ENCODE measurements at places on chromosomes 1 and 21.

- DNase-seq, result no peak
Measured at GRCh38 chr1:229209816-229210215, 61.1 kb upstream of the RAB4A start.

DNA sequence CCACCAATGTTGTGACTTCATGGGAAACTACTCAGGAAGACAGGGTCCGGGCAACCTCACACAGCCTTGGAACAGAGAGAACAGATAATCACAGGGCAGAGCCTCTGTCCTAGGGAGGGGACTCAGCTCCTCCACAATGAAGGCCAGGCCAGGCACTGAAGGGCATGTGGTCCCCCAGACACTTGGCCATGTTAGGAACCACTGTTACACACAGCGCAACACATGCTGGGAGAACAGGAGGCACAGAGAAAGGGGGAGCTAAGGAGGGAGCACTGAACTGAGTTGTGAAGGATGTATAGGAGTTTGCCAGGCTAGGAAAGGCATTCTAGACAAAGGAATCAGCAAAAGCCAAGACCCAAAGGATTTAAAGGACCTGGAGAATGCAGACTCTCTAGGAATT lies 127.6 kb downstream of the DMRTB1 start:
- no peak for DNase-seq

GRCh38 chr1:84876353-84876752 lies 16.7 kb downstream of the LPAR3 start:
- DNase-seq, result no peak

DNA sequence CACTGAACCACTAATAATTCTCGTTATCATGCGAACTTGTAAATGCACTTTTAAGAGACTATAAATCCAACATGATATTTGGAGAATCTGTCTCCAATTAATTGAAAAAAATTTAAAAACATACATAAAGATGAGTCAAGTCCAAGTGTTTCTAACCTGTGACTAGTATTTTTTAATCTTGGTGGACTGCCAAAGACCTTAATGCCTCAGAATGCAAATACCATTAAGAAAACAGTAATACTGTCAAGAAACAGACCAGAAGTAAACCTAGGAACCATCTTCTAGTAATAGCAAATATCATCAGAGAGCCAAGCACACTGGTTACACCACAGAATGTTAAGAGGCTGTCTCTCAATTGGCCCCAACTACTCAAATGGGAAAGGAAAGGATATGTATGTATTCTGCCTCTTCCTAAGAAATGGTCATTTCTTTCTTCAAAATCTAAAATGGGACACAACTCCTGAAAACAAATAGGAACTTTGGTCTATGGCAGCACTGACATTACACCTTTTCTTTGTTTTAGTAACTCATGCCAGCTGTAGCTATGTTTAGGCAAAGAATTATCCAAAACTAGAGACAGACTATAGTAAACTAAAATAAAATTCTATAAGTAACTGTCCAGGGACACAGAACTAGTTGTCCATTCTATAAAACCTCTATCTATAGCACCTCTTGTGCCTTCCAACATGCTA lies 15.8 kb downstream of the SCYL3 start:
- no peak for DNase-seq

DNA sequence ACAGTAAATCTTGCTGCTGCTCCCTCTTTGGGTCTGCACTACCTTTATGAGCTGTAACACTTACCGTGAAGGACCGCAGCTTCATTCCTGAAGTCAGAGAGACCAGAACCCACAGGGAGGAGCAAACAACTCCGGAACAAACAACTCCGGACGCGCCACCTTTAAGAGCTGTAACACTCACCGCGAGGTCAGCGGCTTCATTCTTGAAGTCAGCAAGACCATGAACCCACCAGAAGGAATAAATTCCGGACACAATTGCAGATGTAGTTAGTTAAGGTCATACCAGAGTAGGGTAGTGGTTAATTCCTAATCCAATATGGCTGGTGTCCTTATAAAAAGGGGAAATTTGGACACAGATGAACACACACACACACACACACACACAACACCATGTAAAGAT lies 37.7 kb downstream of the VTCN1 start:
- DNase-seq, result no peak

DNA sequence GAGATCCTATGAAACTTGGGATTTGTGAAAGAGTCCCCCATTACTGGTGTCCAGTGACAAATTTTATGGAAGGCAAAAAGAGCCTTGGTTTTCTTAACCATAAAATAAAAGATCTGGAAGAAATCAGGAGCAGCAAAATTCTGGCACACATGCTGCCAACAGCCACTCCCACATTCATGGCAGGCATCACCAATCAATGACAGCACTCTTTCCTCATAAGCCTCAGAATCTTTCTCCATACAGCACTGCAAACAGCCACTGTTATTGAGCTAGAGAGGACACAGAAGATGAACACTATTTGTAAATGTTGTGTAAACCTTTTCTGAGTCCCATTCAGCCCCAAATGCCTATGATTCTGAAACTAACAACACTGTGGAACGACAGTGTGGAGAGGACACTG lies 162.2 kb downstream of the RRAGC start:
- no peak for DNase-seq

GRCh38 chr1:213751064-213751397 lies 236.7 kb upstream of the PROX1 start:
- no peak for DNase-seq

- DNase-seq, result peak; percentile 56
Measured at GRCh38 chr1:98749152-98749756, 87.7 kb downstream of the SNX7 start.

- peak; percentile 38 for DNase-seq
Measured at GRCh38 chr1:156766298-156767100, 836 bp upstream of the PRCC start.

DNA sequence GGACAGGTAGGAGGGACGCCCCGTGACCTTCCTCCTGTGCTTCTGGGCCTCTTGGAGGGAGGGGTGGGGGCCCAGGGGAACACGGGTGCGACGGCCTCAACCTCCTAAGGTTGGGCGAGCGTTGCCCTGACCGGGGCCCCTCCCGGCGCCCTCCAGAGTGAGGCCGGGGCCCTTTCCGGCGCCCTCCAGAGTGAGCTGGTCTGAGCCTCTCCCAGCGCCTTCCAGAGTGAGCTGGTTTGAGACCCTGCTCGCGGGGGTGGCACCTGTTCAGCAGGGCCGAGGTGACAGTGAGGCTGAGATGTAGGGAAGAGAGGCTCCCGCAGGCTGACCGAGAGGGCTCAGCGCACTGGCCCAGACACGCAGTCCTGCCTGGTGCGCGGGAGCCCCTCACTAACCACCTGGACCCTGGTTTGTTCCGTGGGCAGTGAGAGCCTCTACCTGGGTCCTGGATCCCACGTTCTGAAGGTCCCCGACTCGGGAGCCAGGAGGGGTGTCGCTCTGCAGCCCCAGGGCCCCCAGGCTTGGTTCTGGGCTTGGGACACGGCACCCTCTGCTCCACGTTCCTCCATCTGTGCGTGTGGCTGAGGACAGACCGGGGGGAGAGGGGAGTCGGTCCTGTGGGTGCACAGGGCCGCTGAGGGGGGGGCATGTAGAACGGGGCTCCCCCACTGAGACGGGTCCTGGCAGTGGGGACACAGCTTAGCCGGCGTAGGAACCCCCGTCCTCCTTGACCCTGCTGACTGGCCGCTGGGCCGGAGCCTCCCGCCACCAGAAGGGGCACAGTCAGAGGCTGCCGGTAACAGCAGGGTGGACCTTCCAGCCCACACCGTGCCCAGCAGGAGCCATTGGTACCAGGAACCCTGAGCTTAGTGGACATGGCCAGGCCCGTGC lies 1.4 kb downstream of the COL6A1 start:
- no peak for DNase-seq

DNA sequence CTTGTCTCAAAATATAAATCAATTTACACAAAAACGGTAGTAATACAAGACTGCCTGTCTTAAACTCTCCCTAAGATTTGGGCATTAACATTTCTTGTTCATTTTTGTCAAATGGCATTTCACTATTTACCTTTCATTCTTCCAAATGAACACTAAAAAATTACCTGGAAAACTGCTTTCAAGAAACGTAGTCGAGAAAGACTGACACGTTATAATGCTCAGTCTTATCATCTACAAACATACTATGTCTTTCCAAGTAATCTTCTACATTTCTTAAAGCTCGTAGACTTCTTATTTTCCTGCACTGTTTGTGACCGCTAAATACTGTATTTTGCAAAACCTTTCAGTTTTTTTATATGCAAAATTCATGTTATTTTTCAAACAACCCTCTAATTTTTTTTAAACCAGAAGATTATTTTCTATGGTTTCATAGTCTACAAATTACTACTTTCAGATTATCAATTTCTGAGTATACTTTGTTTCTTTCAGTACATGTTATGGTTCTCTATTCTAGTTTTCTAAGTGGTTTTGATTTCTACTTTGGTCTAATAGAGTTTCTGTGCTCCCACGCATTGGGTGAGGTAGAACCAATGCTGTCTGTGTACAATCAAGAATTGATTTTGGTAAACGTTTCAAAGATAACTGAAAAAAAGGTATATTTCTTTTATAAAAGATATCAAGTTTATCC lies 336.4 kb downstream of the SMYD3 start:
- no peak for DNase-seq

DNA sequence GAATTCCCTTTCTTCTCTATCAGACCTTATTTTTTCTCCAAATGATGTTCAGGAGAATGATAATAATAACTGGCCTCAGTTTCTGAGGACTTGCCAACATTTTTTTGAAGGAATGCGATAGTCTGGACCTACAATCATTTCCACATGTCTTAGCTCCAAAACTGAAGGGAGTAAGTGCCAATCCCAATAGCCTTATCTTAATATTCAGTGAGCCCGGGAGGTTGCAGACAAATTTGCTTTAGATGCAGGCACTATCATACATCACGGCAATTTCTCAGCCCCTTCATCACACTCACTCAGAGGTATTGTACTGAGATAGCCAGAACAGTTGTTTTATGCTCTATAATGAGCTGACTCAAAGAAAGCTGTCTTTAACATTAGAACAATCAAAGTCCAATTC lies 796.9 kb downstream of the ADGRL2 start:
- no peak for DNase-seq

DNA sequence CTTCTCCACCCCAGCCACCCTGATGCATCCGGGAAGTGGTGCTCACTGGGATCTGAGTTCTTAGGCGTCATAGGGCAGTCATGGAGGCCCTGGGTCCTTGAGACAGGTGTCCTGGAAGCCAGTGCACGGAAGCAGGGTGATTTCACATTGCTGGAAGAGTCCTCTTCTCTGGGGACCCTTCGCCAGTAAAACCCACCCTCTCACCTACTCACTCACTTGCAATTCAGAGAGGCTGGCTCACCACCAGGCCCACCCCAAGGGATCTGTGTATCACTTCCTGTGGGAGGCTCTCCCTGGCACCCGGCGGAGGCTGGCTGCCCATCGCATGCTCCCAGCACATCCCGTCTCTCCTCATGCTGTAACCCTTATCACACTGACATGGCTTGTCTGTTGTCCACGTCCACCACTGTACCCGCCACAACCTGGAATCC lies 40.2 kb upstream of the EPS8L3 start:
- no peak for DNase-seq

DNA sequence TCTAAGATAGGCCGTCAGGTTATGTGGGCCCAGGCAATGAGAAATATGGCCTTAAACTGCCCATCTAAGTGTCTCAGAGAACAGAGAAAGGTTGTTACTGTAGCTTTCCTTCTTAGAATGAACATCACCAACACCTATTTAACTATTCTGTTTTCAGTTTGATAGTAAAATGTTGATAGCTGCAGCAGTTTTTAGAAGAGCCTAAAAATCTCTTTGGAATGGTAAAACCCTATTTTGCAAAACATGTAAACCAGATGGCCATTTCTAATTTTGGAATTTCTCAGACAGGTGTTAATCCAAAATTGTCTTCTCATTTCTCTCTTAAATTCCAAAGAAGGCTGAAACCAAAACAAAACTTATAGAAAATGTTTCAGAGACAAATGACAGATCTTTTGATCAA lies 57.5 kb downstream of the DIPK1A start:
- DNase-seq, result no peak

GRCh38 chr1:155000411-155000725 lies 2.2 kb upstream of the ZBTB7B start:
- no peak for DNase-seq

DNA sequence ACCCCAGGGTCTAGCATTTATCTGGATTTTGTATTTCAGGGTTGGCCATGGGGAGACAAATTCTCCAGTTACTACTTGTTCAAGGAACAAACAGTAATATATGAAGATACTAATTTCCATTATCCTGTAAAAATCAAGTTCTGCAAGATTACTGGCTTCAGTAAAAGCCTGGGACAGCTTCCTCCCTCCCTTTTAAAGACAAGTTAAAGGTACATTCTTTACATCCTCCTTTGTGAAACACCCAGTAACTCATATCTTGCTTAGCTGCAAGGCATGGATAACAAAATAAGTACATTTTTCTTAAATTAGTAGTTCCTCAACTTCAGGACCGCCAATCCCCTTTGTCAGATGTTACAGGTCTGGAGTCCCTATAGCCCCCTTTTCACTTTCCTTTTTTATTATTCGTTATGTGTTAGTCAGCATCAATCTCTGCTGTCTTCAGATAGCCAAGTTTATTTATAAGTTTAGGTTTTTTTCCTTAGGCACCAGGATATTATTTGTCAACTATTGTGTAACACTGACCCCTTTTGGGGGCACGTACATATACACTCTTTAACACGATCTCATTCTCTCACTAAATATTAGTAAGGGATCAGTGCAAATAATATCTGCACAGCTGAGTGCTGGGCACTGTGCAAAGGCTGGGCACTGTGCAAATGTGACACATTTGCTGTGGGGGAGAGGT lies 9.8 kb downstream of the ERRFI1 start:
- peak; percentile 26 for DNase-seq

DNA sequence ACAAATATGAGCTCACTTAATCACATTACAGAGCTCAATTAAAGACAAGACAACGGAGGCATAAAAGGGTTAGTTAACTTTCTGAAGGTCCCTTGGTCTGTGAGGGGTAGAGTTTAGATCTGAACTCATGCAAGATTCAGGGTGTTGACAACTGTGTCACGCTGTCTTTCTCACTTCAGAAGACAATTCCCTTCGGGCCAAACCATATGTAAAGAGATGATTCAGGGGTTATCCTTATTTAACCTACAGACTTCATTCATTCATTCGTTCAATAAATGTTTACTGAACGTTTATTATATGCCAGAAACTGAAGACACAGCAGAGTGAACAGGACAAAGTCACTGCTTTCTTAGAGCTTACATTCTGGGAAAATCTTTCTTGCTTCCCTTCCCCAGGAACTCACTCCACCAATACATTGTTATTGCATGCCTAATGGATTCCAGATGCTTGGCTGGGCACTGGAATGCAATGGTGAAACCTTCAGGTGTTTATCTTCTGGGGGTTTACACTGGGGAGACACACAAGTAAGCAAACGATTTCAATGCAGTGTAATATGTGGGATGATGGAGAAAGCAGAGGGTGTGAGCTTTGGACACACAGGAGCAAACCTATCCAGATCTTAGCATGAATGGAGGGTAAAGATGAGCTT lies 6.4 kb downstream of the XCL1 start:
- no peak for DNase-seq

- DNase-seq, result no peak
Measured at GRCh38 chr1:8347635-8348034, 29.7 kb downstream of the SLC45A1 start.

GRCh38 chr21:16592381-16592780 lies 862.6 kb downstream of the USP25 start:
- DNase-seq, result no peak
